Posterior cingulate gyrus (tissue), 11 donors: ENCODE measurements at places on chromosomes 1 and 21.

DNA sequence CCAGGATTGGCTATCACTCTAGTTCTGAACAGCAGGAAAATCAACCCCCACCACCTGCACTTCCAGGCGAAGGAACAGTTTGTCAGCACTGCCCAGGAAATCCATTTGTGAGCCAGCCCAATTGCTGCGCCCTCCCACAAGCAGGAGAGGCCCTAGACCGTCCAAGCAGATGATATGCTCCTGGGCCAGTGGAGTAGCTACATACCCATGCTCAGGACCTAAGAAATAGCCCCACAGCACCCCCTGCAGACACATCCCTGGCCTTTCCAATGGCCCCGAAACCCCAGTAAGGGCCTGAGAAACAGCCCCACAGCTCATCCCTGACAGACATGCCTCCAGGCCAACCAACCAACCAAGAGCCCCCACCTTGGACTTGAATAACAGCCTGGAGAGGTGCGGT, 111.5 kb upstream of the ZC3H11B start:
- no peak for DNase-seq

- no peak for DNase-seq
Measured at GRCh38 chr1:184770181-184770979, 15.7 kb upstream of the EDEM3 start.

- no peak for DNase-seq
Measured at GRCh38 chr1:40075266-40075665, 21.8 kb downstream of the PPT1 start.

- no peak for DNase-seq
Measured at GRCh38 chr1:85311818-85312217, 35.4 kb upstream of the BCL10 start.

DNA sequence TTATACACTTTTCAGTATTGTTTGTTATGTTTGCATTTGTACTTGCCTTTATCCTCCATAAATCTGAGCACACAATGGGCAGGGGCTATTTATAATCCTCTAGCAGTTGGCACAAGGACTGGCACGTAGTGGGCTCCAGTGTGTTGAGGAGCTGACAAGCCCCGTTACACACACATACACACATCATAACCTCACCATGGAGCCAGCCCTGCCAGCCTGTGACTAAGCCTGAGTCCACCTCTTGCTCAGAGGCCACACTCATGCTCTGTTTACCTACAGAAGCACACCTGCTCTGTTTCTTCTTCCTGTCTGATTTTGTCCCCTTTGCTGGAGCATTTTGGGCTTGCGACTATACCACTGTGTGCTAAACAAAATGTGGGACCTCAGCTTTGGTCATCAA, 64.5 kb upstream of the SPATA6 start:
- DNase-seq: no peak

DNA sequence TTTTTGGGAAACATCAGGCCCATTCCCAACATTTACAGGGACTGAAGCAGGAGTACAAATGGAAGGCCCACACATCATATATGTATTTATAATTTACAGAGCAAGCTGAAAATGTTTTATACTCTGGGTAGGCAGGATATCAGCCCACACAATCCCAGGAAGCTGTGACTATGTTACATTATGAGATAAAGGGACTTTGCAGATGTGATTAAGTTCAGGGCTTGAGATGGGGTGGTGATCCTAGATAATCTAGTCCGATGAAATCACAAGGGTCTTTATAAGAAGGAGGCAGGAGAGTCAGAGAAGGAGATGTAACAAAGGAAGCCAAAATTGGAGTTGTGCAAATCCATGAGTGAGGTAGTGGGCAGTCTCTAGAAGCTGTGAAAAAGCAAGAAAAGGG, 160.5 kb downstream of the PDE4B start:
- DNase-seq: no peak

DNA sequence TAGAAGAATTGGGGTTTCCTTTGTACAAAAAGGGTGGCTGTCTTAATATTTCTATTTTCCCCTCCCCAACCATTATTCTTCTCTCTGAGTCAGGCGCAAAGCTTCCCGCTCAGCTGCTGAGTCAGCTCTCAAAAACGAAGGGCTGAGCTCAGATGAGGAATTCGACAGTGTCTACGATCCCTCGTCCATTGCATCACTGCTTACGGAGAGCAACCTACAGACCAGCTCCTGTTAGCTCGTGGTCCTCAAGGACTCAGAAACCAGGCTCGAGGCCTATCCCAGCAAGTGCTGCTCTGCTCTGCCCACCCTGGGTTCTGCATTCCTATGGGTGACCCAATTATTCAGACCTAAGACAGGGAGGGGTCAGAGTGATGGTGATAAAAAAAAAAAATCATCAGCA, 3.0 kb upstream of the TUFT1 start:
- no peak for DNase-seq

DNA sequence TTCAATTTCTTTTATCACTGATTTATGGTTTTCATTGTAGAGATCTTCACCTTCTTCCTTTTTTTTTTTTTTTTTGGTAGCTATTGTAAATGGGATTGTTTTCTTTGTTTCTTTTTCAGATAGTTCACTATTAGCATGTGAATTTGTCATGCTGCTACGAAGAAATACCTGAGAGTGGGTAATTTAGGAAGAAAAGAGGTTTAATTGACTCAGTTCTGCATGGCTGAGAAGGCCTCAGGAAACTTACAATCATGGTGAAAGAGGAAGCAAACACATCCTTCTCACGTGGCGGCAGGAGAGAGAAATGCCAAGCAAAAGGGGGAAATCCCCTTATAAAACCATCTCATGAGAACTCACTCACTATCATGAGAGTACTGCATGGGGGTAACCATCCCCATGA, 66.4 kb downstream of the DAB1 start:
- DNase-seq: no peak

GRCh38 chr1:222266223-222267196, 281.4 kb downstream of the HHIPL2 start:
- DNase-seq: no peak

- no peak for DNase-seq
Measured at GRCh38 chr21:37704751-37705150, 211.5 kb downstream of the KCNJ6 start.

DNA sequence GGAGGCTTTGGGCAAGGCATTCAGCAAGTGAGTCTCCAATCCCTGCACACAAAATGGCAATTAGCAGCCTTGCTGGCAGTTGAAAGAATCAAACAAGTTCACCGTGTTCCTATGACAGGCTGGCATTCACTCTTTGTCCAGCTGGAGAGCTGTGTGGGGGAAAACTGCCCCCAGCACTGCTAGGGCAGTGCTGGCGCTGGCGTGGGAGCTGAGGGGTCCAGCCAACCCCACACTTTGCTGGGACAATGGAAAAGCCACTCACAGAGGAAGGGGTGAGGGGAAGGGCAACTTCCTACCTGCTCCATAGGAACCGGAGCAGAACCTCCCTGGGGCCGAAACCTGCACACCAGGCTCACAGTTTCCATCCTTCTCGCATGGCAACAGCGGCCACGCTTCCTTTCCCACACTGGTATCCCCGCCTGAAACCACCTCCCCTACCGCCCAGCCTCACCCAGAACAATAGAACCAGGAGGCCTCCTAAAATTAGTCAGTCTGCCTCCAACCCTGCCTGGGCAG, 26.7 kb upstream of the KCNN3 start:
- peak; percentile 11 for DNase-seq

DNA sequence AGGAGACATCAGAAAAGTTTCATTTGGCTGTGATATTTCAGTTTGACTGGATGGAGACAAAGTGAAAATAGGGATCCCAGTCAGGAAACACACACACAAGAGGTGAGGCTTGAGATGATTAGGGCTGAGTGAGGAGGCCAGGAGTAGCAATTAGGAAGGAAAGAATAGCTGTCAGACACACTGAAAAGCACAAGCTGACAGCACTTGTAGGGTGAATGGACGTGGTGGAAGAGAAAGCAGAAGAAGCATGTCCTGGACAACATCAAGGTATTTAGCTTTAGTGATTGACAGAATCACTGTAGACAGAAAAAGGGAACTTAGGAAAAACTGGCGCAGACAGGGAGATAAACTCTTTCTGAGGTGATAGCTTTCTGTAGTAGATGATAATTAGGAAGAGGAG, 347.7 kb downstream of the TGFB2 start:
- DNase-seq: no peak

DNA sequence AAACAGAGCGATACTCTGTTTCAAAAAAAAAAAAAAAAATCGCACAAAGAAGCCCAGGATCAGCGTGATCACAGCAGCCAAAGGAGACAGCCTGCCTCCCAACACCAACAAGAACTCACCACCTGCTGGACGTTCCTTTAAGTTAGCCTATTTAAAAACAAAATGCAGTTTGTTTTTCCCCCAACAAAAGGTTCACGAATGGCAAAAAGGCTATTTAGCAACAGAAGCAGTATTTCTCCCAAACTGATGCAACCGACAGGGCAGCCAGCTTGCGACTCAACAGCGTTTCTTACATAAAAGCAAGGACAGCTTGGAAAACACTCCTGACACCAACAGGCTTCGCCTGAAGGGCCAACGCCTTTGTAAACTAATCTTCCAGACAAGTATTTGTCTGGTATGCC, 6.8 kb downstream of the SSU72 start:
- DNase-seq: no peak

DNA sequence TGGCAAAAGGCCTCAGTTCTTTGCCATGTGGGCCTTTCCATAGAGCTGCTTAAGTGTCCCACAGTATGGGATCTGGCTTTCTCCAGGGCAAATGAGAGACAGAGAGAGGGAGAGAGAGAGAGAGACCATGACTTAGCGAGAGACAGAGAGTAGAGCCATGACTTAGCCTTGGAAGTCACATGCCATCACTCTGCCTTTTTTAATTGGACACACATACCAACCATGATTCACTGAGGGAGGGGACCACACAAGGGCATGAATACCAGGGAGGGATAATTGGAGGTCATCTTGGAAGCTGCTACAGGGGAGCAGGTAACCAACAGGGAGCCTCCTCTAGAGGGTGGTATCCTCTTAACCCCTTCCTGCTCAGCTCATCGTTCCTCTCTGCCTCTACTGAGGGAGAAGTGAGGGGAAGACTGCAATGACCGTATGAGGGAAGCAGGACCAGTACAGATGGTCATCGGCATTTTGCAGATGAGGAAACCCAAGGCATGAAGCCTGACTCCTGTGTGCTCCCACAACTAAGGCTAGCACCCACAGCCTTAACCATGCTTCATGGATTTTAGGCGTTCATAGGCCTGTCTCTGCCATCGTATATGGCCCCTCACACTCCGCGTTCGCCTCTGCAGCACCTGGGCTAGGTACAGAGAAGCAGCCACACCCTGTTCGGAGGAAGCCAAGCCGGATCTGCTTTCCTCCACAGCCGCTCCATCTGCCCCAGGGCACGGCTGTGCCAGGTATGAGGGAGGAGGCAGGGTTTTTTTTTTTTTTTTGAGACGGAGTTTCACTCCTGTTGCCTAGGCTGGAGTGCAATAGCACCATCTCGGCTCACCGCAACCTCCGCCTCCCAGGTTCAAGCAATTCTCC, 38.6 kb downstream of the MEF2D start:
- no peak for DNase-seq

DNA sequence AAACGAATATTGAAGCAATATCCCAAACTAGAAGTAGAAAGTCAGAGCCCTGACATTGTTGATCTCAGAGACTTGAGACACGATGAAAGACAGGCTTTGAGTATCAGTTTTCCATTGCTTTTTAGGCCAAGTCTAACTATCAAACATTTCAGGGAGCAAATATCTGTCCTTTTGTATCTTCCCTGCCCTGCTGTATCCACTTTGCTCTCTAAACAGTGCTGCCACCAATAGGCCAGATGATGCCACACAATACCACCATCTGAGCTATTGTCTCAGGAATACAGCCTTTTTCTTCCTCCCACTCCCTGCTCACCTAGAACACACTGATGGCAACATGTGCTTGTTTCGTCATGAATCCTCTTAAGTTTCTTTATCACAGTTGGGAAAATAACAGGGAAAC, 62.6 kb upstream of the SPAG17 start:
- DNase-seq: no peak

DNA sequence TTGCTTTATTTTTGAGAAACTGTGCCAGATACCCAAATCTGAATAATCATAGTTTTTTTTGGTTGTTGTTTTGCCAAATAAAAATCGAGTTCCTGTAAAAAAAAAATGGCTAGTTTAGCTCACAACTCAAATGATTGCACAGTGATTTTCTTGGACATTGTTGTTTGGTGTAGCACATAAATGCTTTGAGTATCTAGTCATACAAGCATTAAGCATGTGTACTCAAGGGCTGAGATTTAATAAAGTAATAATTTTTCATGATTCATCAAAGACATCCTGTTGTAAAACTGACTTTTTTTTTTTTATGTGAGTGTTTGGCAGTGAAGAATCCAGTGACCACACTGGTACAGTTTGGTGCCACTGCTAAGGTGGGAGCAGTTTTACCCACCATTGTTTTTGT, 18.8 kb downstream of the ITSN1 start:
- no peak for DNase-seq
